ENCODE measurements at places on chromosomes 3 and 15.

DNA sequence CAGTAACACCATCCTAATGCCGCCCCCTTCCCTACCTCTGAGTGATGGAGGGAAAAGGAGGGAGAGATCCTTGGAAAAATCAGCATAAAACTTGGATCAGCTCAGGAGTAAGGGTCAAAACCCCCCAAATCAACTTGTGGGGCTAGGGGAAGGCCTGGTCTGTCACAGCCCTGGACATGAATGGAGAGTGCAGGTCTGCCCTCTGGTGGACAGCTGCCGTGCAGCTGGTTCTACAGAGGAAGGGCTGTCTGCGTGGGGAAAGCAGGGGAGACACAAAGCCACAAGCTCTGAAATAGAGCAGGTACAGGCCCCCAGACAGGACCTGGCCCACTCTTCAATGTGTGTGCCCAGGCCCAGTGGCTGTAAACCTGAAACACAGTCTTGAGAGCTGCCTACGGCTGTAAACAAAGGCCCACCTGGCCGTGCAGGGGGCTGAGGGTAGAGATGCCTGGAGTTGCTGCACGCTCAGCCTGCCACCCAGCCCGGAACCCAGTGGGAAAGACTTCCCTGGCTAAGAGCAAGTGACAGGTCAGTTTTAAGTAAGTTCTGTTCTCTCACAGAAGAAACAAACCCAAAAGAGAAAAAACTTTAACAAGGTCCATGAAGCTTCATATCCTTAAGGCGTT lies 16.4 kb downstream of the CLK3 start:
- DNase-seq = peak; percentile 65

- DNase-seq = no peak
Observed at GRCh38 chr3:108311797-108312196, 15.4 kb downstream of the HHLA2 start.

DNA sequence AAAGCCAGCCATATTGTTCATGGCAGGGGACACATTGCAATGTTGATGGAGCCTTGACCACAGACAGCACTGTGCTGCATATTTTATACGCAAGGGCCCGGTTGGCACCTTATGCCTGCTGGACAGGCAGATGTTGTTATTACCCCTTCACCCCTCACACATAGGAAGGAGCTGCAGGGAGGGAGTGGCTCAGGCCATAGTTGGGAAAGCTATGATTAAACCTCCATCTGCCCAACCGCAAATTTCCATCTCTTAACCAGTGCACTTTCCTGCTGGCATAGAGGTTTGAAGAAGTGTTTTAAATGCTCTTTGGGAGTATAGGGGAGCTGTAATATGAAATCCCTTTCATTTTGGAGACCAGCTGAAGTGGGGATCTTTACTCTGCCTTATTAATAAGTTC lies 224.7 kb downstream of the CACNA2D3 start:
- DNase-seq = no peak

DNA sequence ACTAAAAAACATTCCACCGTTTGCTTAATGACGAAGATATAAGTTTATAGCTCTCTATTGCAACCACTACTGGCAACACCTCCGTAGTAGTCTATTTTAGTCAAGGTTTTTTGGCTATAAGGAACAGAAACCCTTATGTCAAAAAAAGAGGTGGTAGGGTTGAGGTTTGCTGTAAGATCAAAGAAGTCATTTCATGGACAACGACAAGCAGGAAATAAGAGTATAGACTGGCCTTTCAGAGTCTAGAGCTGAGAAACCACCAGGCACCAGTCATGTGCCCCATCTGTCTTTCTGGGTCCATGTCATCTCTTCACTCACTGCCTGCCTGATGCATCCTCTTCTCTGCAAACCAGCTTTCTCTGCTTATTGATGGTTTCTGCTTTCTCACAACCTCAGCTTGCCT lies 42.7 kb downstream of the THBS1 start:
- DNase-seq = no peak

GRCh38 chr3:186108106-186108940 lies 566 bp downstream of the ETV5 start:
- no peak for DNase-seq

GRCh38 chr3:129060276-129061022 lies at the start of gene GP9:
Gene GP9, plus strand, starts transcription at chr3:129060779. Its CDS starts 961 bp downstream, at chr3:129061740.
- DNase-seq = no peak

GRCh38 chr3:23640471-23641146 lies 165.1 kb upstream of the UBE2E1 start:
- no peak for DNase-seq

GRCh38 chr3:58386626-58387365 lies 46.8 kb downstream of the PDHB start:
- DNase-seq = peak; percentile 72

DNA sequence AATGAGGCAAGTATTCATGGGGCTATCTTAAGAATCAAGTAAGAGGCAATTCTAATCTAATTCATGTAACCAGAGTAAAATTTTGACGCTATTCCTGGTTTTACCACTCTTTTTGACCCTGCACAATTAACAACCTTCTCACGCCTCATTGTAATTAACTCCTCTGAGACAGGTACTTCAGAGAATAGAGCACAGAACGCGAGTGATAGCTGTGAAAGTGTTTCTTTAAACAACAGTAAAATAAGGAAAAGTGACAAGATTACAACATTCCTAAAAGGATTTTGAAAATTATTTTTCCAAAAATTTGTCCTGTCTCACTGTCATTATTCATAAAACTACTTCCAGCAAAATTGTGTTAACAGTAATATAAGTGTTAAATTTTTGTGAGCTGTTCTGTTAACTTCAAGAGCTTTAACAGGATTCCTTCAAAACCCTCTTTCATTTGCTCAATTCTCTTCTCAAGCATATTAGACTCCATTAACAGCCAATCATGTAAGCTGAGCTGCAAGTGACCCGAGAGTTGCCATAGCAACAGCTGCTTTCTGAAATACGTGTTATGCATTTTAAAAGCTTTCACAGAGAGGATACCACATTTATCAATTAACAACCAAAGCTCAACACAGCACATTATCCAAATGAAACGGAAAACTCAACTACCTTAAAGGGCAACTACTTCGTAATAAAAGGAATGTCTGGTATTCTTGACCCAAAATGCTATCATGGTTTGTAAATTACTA lies 93.1 kb downstream of the STAG1 start:
- no peak for DNase-seq

DNA sequence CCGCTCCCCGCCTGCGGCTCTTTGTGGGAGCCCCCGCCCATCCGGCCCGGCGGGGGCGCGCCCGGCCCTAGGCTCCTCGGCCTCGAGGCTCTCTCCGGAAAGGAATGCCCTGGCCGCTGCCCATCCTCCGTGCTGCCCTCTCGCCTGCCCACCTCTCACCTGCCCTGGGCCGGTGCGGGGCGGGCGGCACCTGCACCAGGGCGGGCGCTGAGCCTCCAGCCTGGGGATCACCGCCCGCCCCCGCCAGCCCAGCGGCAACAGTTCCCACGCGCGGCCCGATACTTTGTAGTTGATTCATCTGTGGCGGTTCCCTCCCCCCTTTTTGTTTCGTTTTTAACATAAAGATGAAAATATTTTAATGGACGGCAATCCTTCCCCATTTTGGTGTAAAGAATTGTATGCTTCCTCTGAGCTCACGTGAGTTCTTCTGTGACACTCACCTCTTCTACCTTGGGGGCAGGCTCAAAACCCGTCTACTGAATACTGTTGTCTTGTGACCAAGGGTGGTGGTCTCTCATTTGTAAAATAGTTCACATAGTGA lies 1.9 kb downstream of the KLF13 start:
- no peak for DNase-seq

GRCh38 chr3:195209847-195210265 lies 61.1 kb downstream of the XXYLT1 start:
- DNase-seq = peak; percentile 80

DNA sequence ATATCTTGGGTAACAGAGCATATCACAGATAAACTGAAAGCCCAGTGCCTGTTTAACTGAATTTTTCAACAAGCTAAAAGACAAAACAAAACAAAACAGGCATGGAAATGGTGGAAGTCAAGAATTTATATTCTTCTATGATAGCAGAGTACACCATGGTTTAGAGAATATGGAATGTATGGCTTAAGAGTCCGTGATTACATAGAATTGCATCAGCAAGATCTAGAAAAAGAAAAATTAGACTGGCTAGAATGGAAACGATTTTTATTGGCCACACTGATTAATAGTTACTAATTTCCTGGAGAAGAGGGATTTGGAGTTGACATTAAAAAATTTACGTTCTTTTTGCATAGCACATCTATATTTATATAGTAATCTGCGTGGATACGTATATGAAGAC lies 435.2 kb upstream of the DPPA4 start:
- DNase-seq = no peak

GRCh38 chr3:13420045-13420830 lies at the start of gene NUP210:
Gene NUP210, minus strand, starts transcription at chr3:13420322. Its CDS starts 96 bp downstream, at chr3:13420226.
- DNase-seq = no peak

- no peak for DNase-seq
Observed at GRCh38 chr3:169041677-169042171, 621.8 kb downstream of the MECOM start.

DNA sequence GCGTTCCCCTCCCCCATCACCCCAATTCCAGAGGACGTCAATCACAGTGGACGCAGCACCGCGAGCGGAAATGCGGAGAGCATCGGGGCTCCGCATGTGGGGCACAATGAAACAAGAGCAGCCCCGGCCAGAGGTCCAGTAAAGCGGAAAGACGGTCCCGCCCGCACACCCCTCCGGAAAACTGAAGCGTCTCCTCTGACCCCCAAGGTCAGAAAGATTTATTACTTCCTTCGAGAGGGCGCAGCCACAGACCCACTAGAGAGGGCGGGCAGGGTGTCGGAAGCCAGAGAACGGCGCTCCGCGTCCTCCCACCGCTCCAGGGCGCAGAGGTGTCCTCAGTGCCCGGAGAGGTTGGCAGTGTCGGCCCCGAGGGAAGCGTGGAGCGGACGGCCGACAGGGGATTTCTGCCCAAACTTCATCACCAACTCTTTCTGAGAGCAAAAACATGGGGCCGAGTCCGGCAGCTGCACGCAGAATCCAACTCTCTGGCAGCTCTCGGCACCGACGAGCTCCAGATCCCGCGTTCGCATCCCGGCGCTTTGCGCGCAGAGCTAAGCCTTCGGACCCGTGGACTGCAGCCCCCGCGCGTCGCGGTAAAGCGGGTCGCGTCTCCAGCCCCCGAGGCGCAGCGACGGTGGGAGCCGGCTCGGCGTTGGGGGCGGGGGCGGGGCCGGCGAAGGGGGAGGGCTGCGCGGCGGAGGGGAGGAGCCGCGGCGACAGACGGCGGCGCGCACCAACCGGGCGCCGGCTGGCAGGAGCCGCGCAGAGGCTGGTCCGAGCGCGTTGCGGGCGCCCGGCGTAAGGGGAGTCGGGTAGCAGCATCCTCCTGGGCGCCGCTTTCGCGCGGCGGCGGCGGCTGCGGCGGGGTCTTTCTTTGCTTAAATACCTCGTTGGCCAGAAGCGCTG lies at the start of gene CHST2:
TSS of gene CHST2 (plus strand) at position 763 of the 906 bp plus-strand sequence. CDS start 1,046 bp downstream, outside the sequence.
- DNase-seq = no peak

- DNase-seq = no peak
Observed at GRCh38 chr3:182241766-182242488, 530.2 kb downstream of the SOX2 start.

DNA sequence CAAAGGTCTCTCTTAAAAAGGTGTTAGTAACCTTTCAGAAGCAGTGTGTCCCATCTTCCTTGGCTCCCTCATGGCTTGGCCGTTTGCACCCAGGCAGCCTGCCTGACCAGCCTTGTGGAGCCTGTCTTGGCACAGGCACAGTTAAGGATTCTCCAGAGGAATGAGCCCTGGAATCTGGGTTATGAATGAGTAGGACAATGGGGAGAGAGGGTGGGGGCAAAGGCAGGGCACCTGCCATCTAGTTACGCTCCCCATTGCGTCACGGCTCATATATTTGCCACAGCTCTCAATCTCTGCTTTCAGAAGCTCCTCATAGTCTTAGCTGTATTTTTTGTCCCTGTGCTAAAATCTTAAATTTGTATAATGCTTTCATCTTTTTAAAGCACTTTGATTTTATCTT lies 50.6 kb downstream of the WDR76 start:
- no peak for DNase-seq

GRCh38 chr3:174358252-174358651 lies 500.9 kb upstream of the NAALADL2 start:
- DNase-seq = no peak

DNA sequence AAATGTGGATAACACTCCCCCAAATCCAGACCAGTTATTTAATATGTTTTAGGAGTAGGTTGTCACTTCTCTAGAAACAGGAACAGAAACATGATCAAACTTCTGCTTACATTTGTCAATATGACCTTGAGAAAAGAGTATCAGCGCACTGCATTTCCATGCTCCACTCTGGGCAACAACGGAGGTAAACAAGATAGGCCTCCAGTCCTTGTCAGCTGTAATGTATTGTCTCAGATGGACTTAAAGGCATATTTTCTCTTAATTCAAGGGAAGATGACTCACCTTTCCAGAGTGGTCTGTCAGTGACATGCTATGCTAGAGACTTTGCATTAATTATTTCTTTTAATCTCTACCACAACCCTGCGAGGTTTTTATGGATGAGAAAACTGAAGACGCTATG lies 51.6 kb upstream of the TCF12 start:
- no peak for DNase-seq

- peak; percentile 84 for DNase-seq
Observed at GRCh38 chr3:27568393-27568792, 84.2 kb upstream of the SLC4A7 start.

DNA sequence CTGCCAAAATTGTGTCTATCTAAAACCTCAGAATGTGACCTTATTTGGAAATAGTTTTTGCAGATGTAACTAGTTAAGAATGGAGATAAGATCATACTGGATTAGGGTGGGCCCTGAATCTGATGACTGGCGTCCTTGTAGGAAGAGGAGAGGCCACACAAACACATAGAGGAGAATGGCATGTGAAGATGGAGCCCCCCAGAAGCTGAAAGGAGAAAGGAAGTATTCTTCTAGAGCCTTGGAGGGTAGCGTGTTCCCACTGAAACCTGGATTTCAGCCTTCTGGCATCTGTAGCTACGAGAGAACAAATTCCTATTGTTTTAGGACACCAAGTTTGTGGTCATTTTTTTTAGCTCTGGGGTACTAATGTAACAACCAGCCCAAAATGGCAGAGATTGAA lies 423.0 kb upstream of the TPM1 start:
- DNase-seq = no peak

DNA sequence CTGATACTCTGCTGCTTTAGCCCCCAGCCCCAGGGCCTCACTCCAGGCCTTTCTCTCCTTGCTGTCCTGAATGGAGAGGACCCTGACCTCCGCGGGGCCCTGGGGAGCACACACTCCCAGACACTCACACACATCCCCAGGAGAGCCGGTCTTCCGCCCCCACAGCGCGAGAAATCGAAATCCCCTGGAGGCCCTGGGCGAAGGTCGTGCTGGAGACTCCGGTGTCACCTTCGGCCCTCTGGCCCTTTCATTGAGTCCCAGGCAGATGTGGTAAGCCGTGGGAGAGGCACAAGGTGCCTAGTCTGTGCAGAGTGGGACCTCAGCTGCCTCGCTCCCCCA lies 848 bp upstream of the GOLGA8B start:
- DNase-seq = no peak

GRCh38 chr3:172591876-172592771 lies 68.9 kb upstream of the TNFSF10 start:
- DNase-seq = no peak
